ENCODE measurements at places on chromosomes 11 and 22.

GRCh38 chr11:1085440-1086170 lies 10.9 kb downstream of the MUC2 start:
- no peak for DNase-seq

DNA sequence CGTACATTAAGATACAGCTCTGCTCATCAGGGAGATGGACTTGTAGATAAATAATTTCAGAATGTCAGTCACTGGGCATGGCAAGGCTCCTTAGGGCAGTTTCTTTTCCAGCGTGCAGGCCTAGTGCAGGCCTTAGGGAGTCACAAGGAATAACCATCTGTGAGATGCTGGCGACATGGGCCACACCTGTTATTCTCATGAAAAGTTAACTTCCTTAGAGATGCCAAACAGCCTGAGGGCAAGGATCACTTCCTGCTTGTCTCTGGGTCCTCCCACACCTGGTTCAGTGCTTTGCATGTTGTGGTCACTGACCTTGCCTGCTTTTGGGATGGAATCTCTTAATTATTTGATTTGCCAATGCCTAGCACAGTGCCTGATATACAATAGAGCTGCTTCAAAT lies 70.6 kb downstream of the ST3GAL4 start:
- DNase-seq, result no peak

- DNase-seq, result no peak
Observed at GRCh38 chr11:95805869-95806268, 15.6 kb downstream of the CEP57 start.

GRCh38 chr11:20027556-20028013 lies 132.7 kb downstream of the DBX1 start:
- DNase-seq, result no peak

DNA sequence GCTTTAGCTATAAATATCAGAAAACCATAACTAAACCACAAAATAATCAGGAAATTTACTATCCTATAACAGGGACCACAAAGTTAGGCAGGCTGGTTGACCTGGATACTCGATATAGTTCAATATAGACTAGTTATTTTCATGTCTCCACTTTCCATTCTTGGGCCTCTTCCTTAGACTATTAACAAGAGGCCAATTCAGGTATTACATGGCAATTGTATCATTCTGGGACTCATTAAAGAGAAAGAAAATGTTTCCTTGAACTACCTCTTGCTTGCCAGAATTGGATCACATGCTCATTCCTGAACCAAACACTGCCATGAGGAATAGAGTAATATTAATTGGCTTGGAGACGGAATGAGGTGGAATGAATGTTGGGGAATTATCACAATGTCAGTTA lies 76.0 kb downstream of the EIF3M start:
- DNase-seq, result no peak

DNA sequence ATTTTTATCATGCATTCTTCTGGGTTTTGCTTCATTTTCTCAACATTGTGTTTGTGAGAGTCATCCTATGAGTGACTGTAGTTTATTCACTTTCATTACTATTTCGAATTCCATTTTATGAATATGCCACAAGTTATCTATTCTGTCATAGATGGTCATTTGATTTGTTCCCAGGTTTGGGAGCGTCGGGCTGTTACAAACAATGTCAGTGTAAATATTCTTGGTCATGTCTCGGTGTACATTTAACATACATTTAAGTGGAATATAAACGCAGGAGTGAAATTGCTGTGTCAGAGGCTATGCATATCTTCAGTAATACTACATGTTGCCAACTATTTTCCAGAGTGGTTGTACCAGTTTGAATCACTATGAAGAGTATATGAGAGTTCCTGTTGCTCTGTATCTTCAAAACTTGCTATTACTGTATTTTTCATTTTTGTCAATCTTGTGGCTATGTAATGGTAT lies 2.4 kb downstream of the TRIM44 start:
- no peak for DNase-seq

- no peak for DNase-seq
Observed at GRCh38 chr11:115696563-115696962, 192.3 kb upstream of the CADM1 start.

DNA sequence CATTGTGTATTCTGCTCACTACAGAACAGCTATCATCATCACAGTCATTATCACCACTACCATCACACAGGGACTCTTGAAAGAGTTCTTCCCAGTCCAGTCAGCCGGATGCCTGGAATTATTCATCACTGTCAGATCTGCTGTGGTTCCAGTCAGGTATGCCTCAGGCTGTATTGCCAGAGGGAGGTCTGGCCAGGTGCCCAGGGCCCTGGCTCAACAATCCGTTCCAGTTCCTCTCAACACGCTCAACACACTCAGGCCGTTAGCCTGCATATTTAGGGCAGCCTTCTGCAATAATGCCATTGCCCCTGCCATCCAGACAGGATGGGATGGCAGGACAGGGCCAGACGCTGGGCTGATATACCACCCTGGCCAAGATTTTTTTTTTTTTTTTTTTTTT lies 28.6 kb upstream of the RASL10A start:
- no peak for DNase-seq

DNA sequence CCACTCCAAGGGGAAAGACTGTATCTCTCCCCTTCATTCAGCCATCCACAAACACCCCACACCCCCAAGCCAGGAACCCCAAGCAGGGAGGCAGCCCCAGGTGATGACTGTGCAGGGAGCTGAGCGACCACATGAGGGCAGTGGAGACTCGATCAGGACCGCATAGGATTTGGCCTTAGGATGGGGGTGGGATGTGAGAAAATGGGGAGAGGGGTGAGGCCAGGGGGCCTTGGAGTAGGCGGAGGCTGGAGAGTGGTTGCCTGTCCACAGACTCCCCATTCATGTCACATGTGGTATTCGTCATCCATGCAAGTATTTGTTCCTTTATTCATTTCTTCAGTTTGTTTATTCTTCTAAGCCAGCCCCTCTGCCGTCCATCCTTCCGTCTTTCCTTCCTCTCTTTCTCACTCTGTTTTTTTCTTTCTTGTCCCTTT lies 2.7 kb upstream of the RHOD start:
- DNase-seq, result peak; percentile 57

DNA sequence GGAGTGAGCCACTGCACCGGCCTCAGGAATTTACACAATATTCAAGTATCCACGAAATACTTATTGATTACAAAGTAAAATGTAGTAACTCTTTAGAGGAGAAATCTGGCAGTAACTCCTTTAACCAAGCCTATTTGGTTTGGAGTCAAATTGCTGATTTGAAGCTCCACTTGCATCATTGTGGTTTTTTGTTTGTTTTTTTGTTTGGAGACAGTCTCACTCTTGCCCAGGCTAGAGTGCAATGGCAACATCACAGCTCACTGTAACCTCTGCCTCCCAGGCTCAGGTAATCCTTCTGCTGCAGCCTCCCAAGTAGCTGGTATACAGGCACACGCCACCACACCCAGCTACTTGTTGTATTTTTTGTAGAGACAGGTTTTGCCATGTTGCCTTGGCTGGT lies 6.4 kb upstream of the QSER1 start:
- DNase-seq, result no peak

Data from hematopoietic multipotent progenitor cell treated with erythropoietin and hydrocortisone succinate and interleukin-3 and kit ligand, for 17 days (in vitro differentiated cells).